ENCODE measurements at places on chromosomes 16 and 17.

GRCh38 chr16:13805951-13806350 lies 114.0 kb upstream of the ERCC4 start:
- DNase-seq: no peak

GRCh38 chr16:65867276-65867960 lies 499.1 kb upstream of the CDH5 start:
- DNase-seq: no peak

DNA sequence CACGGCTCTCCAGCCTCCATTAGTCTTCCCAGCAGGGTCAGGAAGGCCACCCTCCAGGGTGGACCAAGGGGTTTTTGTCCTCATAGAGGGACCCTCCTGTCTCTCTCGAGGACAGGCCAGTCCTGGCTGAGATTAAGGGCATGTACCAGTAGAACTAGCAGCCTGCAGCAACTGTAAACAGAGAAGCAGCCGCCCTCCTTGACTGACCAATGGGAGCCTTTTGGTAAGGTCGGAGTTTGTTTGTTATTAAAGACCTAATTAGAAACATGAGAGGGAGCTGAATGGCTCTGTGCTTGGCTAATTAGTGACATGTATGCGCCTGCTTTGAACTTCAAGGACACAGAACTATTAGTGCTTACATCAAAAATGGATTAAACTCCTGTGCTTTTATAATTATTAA lies 80.0 kb downstream of the CCDC182 start:
- DNase-seq: no peak

DNA sequence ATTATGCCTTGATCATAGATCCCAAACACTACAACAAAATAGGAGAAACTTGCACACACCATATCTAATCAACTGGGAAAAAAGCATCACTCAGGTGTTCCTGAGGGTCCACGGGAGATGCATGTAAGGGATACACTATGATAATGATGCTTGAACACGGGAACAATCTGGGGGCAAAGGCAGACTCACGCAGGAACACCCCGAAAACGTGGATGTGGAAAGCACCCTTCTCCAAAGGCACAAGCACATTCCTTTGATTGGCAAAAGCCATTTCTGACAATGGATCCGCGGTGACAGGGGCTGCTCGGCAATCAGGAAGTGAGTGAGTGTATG lies 1.3 kb downstream of the ZNF652 start:
- DNase-seq: peak; percentile 37

- DNase-seq: no peak
These were observed 2.1 kb upstream of the HEXIM1 start for GRCh38 chr17:45146166-45146565.

DNA sequence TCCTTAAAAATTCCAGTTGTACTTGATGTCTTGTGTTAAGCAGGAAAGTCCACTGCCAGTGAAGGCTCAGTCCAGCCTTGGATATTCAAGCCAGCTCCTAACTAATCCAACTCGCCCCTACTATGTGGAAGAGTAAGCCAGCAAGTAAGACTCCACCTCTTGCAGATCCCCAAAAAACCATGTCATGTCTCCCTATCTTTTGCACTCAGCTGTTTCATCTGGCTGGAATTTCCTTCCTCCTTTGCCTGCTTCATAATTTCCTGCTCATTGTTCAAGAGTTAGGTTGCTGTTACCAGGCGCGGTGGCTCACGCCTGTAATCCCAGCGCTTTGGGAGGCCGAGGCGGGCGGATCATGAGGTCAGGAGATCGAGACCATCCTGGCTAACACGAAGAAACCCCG lies 37.8 kb downstream of the RBBP6 start:
- no peak for DNase-seq
